ENCODE measurements at places on chromosomes 2 and 18.

GRCh38 chr2:80887841-80888378 lies 583.4 kb upstream of the LRRTM1 start:
- DNase-seq: no peak

DNA sequence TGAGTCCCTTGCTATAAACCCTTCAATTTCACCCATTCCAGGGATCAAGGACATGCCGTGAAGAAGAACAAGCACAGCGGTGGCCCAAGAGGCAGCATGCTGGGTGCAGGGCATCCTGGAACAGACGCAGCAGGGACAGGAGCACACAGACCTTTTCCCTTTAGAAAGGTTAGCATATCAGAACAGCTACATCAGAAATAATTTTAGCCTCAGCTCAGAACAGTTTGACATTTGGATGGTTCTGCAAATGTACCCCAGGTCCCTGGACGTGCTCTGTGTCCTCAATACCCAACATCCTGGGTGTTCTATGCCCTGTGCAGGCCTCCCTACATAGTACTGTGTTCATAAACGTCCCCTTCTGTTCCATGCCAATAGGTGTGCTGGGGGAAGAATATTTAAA lies 80.4 kb downstream of the MYOM1 start:
- DNase-seq: no peak

GRCh38 chr2:175030380-175031271 lies 25.4 kb upstream of the CHN1 start:
- no peak for DNase-seq

GRCh38 chr2:123415678-123416077 lies 609.4 kb upstream of the CNTNAP5 start:
- DNase-seq: no peak

GRCh38 chr2:66872986-66873754 lies 438.2 kb downstream of the MEIS1 start:
- no peak for DNase-seq

- no peak for DNase-seq
Measured at GRCh38 chr18:67896451-67896850, 379.9 kb upstream of the DSEL start.

GRCh38 chr2:142918624-142919023 lies 41.2 kb downstream of the KYNU start:
- DNase-seq: no peak

- DNase-seq: no peak
Measured at GRCh38 chr2:173232956-173233744, 121.5 kb upstream of the CDCA7 start.

- DNase-seq: no peak
Measured at GRCh38 chr18:44733069-44733753, 52.5 kb downstream of the SETBP1 start.

- no peak for DNase-seq
Measured at GRCh38 chr2:110153416-110153815, 37.8 kb upstream of the MALL start.

DNA sequence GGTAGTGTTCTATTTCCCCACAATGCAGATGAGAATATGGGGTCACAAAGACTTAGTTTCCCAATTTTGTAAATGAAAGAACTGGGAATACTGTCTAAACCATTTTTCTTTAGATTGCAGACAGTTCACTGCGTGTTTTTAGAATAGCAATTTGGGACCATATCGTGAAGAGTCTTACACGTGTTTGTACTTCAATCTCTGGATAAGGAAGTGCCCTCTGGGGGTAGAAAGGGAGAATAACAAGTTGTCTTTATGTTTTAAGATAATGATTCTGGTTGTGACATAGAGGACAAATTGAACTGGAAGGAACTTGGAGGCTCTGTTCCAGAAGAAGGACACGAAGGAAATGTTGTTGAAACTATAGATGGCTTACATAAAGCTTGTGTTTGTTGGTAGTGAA lies 457.7 kb downstream of the CBLN2 start:
- no peak for DNase-seq

- DNase-seq: no peak
Measured at GRCh38 chr18:36519358-36519757, 221.8 kb downstream of the FHOD3 start.

GRCh38 chr2:174180165-174180724 lies 68.1 kb downstream of the OLA1 start:
- DNase-seq: no peak

GRCh38 chr2:107320881-107321280 lies 434.9 kb upstream of the ST6GAL2 start:
- no peak for DNase-seq
